ENCODE measurements at places on chromosomes 16 and 17.

DNA sequence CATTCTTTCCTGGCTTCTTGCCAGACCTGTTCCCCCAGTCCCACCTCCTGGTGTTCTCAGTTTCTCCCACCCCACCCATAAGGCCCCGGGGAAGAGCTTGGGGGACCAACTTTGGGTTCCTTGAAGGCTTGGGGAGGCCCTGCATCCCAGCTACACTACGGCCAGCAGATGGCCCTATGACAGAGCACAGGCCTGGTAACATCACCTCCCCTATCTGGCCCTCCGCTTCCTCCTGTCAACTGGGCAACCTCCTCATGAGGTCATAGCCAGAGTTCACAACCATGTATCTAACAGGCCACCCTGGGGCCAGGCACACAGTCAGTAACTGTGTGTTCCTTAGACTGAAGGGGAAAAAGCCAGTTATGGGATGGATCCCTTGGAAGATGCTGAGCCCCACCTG is 31.4 kb downstream of the MYO15A start:
- peak; percentile 35 for DNase-seq

- no peak for DNase-seq
These were observed 8.3 kb upstream of the GPRC5B start for GRCh38 chr16:19892902-19893301.

DNA sequence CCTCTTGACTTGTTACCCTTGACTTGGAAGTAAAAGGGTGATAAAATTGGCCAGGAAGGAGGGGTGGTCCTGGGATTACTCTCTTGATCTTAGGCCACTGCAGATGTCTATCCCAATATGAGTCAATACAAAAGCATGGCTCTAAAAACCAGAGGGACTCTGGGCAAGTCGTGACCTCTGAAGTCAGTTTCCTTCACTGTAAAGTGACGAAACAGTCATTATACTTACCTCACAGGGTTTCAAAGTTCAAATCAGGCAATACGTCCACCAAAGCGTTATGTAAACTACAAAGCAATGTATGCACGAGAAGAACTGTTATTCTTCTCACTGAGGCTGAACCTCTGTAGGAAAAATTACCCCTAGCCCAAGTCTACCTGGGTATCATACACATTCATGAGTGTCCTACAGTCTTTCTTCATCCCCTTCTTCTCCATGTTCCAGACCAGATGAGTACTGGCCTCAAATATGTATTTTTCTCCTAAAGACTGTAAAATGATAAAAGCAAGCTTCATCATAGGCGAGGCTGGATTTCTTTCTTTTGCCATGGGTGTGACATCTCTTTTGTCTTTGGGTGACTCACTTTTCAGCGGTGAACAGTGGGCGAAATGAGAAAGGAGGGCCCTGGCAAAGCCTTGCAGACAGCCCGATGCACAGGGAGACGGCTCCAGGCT is 34.5 kb upstream of the CLEC18B start:
- DNase-seq: peak; percentile 20

DNA sequence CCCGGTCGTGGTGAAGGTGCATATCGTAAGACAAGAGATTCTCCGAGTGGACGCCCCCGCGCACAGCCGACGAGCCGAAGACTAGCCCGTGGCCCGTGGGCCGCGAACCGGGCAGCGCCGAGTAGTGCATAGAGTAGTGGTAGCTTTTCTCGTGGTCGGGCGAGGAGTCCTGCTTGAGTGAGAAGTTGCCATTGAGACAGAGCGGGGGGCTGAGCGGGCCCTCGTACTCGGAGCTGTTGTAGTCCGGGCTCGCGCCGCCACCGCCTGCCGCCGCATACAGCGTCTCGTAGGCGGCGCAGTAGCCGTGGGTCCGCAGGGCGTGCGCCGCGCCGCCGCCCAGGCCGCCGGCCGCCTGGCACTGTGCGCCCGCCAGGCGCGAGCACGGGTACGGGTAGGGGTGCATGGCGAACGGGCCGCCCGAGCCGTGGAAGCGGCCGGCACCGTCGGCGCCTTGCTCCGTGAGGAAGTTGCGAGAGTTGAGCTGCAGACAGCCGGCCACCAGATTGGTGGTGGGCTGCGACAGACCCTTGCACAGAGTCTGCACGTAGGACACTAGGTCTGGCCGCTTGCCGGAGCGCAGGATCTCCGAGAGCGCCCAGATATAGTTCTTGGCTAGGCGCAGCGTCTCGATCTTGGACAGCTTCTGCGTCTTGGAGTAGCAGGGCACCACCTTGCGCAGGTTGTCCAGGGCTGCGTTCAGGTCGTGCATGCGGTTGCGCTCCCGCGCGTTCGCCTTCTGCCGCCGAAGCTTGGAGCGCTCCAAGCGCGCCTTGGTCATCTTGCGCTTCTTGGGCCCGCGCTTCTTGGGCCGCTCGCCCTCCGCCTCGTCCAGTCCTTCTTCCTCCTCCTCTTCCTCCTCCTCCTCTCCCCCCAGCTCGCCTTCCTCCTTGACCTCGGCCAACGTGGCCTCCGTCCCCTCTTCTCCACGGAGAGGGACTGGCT is 2.0 kb downstream of the NEUROD2 start:
- no peak for DNase-seq

- DNase-seq: no peak
These were observed 162.1 kb upstream of the SALL1 start for GRCh38 chr16:51313198-51313597.

DNA sequence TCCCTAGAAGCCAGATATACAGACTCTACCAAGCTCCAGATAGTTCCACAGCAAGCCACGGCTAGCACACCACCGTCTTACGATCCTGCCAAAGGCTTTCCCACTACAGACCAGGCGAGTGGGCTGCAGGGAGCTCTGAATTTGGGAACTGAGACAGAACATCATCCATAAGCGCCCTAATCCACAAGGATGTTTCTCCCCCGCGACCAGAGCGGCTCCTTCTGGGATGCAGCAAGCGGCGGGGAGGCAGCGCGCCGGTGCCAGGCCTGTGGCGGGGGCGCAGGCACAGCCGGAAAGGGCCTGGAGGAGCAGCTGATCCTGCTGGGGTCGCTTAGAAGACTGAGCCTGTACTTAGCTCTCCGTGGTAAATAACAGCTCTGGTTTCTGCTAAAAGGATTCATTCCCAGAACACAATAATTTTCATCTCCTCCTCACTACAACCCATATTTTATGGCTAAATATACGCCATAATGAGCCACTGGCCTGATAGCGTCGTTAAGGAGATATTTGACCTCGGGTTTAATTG is 16.2 kb upstream of the FOXF1 start:
- no peak for DNase-seq

DNA sequence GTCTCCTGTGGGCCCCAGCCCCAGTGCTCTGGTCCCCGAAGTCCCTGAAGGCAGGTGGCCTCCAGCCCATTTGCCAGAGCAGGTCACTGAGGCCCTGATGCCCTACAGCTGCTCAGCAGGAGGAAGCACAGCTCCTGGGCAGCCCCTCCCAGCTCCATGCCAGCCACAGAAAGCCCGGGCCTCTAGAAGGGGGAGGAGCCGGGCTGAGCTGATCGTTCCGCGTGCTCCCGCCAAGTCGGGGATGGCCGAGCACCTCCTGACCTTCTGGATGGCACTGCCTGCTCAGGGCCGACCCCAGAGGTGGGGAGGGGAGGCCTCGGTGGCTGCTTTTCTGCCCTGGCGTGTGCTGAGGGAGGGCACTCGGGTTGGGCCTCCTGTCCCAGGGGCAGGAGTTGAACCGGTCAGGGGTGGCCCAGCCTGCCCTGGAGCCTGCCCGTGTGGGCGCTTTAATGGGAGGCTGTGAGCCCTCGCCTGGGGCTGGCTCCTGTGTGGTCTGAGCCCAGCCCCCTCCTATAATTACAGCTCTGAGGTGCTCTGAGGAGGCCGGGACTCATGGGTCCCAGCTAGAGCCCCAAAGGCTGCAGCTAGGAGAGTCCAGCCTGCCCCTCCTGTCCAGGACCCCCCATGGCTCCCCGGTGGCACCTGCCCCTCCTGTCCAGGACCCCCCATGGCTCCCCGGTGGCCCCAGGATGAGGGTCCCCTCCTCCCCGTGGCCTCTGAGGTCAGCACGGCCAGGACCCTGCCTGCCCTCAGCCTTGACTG is 29.7 kb downstream of the ZFPM1 start:
- DNase-seq: no peak

GRCh38 chr17:10549096-10549842 is at the start of gene MYH2:
Gene MYH2, minus strand, starts transcription at chr17:10549658. Its CDS starts 1,738 bp downstream, at chr17:10547920.
- DNase-seq: no peak

- no peak for DNase-seq
These were observed 31.8 kb downstream of the NSMCE1 start for GRCh38 chr16:27236635-27237218.

DNA sequence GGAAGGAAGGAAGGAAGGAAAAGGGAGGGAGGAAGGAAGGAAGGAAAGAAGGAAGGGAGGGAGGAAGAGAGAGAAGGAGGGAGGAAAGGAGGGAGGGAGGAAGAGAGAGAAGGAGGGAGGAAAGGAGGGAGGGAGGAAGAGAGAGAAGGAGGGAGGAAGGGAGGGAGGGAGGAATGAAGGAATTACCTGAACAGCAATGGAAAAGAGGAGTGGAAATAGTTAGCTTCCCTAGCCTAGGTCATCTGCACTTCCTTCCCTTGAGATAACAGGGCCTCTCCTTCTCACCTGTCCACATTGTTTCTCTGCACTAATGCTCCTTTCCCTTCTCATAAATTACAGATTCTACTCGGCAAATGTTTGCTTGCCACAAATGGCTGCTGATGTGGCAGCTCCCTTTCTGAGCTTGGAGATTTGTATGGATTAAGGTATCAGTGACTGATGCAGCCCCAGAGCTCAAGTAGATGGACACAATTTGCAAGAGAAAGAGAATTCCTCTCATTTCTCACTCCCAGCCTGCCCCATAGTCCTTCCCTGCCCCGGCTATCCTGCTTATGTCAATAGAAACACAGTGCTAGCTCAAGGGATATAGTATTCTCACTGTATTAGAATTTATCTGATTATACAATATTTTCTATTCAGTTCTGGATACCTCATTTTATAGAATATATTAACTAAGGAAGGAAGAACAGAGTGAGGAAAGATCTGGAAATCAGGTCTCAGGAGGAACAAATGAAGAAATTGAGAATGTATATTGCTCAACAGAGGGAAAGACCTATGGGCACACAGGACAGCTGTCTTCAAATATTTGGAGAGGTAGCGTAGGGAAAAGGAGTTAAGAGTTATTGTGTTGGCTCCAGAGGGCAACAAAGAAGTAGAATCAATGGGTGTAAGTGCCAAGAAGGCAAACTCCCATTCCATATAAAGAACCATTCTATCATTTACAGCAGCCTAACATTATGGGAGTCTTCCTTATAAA is 14.6 kb downstream of the HOXB1 start:
- no peak for DNase-seq

GRCh38 chr16:57985204-57986181 is 14.6 kb upstream of the CNGB1 start:
- DNase-seq: peak; percentile 27

DNA sequence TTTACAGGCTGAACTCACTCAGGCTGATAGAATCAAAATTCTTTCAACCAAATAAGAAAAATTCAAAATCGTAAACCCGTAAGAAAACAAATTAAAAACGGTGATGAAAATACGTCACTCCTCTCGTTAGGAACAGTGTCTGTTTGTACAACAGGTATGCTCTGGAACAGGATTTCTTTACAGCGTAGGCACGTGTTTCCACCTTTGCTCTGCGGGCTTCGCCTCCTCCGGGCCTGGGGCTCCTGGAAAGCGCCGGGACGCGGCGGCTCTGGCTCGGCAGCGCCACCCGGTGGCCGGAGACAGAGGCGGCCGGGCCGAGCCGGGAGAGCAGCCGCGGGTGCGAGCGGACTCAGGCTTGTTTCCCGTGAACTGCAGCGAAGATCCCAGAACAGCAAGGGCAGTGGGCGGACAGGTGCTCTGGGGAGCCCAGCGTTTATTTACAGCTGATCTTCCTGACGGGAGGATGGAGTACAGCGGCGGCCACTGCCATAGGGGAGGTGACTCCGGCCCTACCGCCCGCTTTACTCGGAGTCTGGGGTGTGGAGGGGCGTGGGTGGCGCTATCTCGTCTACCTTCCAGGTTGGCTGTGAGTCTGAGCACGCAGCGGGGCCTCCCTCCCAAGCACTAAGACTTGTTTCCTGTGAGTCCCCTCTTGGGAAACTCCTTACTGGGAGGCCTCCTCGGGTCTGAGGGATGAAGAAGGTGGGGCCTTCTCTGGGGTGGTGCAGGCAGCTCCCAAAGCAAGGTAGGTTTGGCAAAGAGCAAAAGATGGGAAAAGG is 40.5 kb upstream of the ATP2A3 start:
- no peak for DNase-seq

GRCh38 chr17:81394921-81395599 is at the start of gene BAHCC1:
Gene BAHCC1, plus strand, starts transcription at chr17:81395457. Its CDS starts 4,283 bp downstream, at chr17:81399740.
- peak; percentile 100 for DNase-seq

DNA sequence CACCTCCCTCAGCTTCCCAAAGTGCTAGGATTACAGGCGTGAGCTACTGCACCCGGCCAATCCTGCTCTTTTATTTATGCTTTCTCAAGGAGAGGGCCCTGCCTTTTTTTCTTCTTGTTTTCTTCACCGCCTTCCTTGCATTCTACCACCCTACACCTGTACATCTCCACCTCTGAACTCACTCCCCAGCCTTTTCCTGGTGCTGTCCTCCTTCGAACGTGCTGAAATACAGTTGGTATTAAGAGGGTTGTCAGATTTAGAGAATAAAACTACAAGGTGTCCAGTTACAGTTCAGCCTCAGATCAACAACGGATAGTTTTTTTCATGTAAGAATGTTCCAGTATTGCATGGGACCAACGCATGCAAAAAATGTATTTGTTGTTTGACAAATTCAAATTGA is 1.7 kb downstream of the PIRT start:
- no peak for DNase-seq

- no peak for DNase-seq
These were observed 30.4 kb downstream of the MBTPS1 start for GRCh38 chr16:84086341-84086740.

GRCh38 chr16:24635900-24636610 is 93.4 kb upstream of the TNRC6A start:
- peak; percentile 96 for DNase-seq

GRCh38 chr17:58277107-58277801 is 3.5 kb downstream of the MPO start:
- peak; percentile 5 for DNase-seq

DNA sequence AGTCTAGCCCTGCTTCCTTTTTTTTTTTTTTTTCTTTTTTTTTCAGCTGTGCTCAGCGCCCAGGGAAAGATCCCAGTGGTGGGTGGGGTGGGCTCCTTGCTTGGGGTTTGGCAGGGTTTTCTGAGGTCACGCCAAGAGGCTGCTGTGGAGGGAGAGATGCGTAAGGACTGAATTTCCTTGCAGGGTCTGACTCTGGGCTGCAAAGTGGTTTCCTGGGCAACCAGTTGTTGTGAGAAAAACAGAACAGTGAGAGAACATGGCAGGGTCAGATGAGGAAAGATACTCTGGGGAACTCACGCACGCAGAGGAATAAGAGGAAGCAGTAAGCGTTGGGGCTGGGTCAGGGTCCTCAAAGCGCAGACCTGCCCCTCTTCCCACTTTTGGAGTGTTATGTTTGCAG is 119.5 kb downstream of the IRF8 start:
- DNase-seq: no peak

- DNase-seq: no peak
These were observed 818 bp upstream of the NRN1L start for GRCh38 chr16:67883872-67884261.

- no peak for DNase-seq
These were observed 15.0 kb upstream of the TAC4 start for GRCh38 chr17:49862781-49863331.

- no peak for DNase-seq
These were observed 34.6 kb downstream of the NME2 start for GRCh38 chr17:51200846-51201245.

- no peak for DNase-seq
These were observed 26.1 kb downstream of the BCL7C start for GRCh38 chr16:30867747-30868146.

- no peak for DNase-seq
These were observed 20.2 kb downstream of the TSPOAP1 start for GRCh38 chr17:58308173-58308984.

All from foreskin fibroblast (primary cell).